ENCODE measurements at places on chromosomes 11 and 22.

DNA sequence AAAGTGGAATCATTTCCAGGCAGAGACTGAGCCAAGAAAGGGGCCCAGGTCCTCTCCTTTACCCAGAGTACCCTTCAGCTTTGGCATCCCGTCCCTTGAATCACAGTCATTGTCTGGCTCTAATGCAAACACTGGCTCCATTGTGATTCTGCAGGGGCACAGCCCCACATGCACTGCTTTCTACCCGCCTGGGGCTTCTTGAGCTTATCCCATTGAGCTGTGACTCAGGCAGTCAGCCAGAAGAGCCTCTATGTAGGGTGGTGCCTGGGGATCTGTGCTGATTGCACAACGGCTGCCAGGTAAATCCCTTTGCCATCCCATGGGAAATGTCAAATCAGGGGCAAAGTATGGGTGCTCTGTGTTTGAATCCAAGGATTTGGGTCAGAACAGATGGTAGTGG, 88.9 kb downstream of the RASSF10 start:
- H3K4me1 ChIP-seq, result no peaks in the 10 kb centered on the region
- H3K36me3 ChIP-seq, result no peaks in the 10 kb centered on the region
- DNase-seq, result no peak
- H3K4me3 ChIP-seq, result no peak overlapping the region

- no peak overlapping the region for H3K27ac ChIP-seq
- no peak overlapping the region for H3K4me3 ChIP-seq
- no peaks in the 10 kb centered on the region for H3K36me3 ChIP-seq
- H3K27me3 ChIP-seq, result no peaks in the 10 kb centered on the region
Measured at GRCh38 chr11:74746868-74747267, 1.8 kb upstream of the RNF169 start.

DNA sequence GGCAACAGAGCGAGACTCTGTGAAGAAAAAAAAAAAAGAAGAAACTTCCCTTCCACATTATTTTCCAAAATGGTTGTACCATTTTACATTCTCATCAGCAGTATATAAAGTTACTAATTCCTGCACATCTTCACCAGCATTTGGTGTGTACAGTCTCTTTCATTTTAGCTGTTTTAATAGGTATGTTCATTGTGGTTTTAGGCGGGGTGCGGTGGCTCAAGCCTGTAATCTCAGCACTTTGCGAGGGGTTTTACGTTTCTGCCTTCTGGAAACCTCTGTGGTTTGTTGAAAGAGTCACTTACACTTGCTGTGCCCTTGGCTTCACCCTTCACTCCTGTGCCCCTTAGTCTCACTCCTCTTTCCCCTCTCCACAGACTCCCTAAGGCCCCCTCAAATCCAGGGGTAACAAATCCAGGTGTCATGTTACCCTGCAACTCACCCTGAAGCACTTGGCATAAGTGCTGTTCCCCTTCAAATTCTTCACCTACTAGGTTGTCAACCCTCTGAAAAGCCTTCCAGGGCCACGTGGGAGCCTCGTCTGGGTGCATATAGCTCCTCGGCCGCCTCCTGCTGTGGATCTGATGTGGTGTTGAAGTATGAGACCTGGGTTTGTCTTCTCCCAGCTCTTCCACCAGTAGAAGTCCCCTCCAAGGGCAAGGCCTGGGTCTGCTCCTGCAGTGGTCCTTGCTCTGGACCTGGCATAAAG, 20.8 kb downstream of the TOB2 start:
- DNase-seq, result peak; percentile 26
- H3K4me1 ChIP-seq, result no peaks in the 10 kb centered on the region
- H3K36me3 ChIP-seq, result peaks cover 7% of the 10 kb centered on the region
- H3K4me3 ChIP-seq, result no peak overlapping the region

DNA sequence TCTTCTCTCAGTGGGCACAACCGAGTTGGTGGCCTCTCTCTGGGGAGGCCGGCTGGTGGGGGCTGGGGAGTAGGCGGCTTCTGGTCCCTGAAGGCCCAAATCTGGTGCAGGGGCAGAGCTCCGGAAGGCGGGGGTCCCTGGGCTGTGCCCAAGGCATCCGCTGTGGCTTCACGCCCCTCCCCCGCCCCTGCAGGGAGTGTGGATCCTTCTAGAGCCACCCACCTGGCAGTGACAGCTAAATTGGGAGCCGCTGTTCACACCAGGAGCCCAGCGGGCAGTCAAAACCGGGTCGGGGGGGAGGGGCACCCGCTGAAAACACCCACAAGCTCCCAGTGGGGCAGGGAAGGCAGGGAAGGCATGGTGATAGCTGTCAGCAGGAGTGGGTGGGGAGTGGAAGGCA, 4.6 kb upstream of the RTN4R start:
- no peaks in the 10 kb centered on the region for H3K27me3 ChIP-seq
- H3K4me1 ChIP-seq, result peaks cover 10% of the 10 kb centered on the region
- no peaks in the 10 kb centered on the region for H3K36me3 ChIP-seq
- H3K27ac ChIP-seq, result no peak overlapping the region
- no peak overlapping the region for H3K4me3 ChIP-seq
- DNase-seq, result no peak

DNA sequence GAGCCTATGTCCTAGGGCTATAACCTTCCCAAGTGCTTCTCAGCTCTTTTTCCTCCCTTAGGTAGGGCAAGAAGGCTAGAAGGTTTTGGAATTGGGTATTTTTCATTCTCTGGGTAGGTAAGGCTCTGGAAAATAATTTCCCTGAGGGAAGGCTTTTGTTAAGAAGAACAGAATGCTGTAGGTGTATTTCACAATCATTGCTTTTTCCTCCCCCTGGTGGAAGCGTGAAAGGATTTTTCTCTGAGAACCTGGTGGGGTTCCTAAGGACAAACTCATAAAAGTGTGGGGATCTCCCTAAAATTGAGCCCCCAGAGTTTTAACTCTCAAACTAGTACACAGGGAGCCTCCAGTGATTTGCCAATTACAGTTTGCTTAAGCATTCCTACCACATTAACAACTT, 41.1 kb upstream of the NARS2 start:
- H3K36me3 ChIP-seq, result no peaks in the 10 kb centered on the region
- no peak overlapping the region for H3K4me3 ChIP-seq
- no peaks in the 10 kb centered on the region for H3K27me3 ChIP-seq
- H3K27ac ChIP-seq, result no peak overlapping the region

Measured in common myeloid progenitor, CD34-positive (primary cell).